ENCODE measurements at places on chromosomes 11 and 22.

DNA sequence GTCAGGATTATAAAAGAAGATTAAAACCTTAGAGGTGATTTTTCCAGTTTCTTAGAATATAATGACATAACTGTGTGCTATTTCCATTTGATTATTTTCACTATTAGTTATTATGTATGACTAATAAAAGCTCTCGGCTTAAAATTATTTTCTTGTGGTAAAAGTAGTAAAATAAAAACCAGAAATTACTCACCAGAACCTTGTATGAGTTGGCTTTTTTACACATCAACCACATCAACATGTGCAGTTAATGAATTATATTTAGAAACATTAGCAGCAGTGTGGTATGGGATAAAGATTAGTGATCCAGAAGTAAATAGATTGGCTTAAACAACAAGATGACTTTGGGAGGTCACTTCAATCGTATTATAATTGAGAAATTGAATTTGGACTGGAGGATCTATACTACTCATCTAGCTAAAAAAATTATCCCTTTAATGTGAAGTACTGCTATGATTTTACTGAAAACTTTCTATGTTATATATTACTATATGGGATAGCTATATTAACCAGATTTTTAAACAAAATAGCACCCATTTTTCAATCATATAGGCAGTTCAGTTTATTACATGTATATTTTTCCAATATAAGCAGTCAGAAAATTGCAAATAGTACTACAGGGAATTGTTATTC, 2.8 kb upstream of the BCO2 start:
- DNase-seq, result no peak

DNA sequence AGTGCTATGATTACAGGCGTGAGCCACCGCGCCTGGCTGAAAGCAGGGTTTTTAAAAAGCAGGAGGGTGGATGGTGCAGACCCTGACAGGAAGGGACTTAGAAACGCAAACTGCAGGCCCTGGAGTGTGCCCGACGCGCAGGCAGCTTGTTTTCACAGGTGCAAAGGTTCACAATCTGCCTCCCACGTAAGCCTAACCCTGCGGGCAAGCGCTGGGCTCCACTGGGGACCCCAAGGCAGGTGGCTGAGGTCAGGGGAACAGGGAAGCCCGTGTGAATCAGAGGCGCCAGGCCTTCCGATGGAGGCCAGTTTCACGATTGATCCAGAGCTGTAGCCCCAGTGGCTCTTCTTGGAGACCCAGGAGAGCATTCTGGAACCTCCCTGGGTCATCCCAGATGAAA, 256.3 kb downstream of the BRD1 start:
- DNase-seq, result no peak

DNA sequence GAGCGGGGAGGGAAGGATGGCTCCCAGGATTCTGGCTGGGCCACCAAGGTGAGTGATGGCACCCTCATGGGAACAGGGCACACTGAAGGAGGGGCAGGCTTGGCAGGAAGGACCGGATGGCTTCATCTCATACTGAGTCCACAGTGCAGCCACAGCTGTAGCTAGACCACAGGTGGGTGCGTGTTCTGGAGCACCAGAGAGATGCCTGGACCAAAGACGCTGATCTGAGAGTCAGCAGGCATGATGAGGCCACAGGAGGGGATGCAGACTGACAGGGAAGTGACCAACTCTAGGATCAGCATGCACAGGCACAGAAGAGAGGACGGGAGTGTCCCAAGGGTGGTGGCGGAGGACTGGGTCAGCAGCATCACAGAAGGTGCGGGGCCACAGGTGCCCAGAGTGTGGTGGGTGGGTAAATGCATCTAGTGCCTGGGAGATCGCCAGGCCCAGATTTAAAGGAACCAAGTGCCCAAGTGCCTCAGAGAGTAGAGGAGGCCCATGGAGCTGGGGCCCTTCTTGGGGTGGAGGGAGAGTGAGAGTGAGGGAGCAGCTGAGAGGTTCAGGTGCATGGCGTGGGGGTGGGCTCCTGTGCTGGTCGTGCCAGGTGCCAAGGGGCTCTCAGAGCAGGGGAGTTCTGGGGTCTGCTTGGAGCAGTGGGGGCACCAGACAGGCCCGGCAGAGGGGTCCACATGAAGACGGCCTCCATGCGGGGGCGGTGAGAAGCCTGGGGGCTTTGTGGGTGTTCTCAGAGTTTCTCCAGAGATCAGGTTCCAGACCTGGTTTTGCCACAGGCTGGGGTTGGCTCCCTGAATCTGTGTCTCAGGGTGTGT, 113.7 kb downstream of the CEP164 start:
- DNase-seq, result no peak

DNA sequence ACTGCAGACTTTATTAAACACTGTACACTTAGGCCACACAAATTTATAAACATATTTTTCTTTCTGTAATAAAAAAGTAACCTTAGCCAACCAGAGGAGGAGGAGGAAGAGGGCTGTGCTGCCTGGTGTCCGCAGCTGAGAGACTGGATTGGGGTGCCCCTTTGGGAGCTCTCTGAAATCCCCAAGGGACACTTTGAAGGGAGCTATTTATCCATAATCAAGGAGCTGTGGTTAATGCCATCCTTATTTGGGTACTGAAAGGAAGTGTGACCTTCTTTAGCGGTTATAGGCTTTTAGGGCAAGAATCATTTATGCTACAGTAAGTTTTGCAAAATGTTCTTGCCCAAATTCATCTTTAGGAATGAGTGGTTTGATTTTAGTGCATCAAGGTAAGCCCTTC, 125.8 kb downstream of the RASSF10 start:
- DNase-seq, result no peak

DNA sequence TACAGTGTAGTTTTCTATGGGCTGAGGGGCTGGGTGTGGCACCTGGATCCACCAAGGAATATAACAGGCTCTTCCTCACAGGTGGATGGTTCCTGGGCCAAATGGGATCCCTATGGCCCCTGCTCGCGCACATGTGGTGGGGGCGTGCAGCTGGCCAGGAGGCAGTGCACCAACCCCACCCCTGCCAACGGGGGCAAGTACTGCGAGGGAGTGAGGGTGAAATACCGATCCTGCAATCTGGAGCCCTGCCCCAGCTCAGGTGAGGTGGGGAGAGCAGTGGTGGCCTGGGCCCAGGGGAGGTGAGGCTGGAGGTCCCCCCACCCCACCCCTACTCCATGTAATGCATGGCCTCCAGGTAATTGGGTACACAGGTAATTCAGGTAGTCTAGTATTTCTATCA, 20.7 kb downstream of the ADAMTS15 start:
- DNase-seq, result no peak

DNA sequence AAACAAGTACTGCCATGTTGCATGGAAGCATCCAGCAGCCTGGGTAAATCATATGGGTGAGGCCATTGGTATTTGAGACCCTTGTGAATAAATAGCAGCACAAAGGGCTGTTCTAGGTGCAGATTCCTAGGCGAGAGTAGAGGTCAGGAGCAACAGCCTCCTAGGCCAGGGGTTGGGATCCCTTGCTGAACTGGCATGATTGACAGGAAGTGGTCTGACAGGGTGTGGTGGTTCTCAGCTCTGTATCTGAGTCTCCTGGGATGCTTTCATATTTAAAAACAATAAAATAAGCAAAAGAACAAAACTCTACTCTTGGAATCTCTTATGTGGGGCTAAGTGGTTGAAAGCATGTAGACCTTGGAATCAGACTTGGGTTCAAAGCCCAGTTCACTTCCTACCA, 35.8 kb downstream of the INSC start:
- DNase-seq, result no peak

DNA sequence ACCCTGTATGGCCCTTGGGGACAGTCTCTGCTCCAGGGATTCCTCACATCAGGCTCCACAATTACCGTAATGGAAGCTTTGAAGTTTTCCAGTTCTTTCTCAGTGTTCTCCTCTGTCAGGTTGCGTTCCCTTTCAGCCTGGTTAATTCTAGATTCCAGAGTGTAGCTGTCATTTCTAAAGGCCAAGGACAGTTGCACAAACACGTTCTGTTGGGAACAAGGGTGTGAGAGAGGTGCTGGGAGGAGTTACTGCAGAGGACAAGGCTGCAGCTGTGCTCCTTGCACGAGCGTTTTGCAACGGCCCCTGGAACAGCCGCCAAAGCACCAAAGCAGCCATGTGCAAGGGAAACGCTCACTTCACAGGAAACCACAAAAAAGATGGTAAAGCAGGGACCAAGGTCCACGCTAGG, 35.9 kb upstream of the LYVE1 start:
- no peak for DNase-seq

GRCh38 chr11:45798793-45799441, 6.0 kb upstream of the SLC35C1 start:
- DNase-seq, result no peak

DNA sequence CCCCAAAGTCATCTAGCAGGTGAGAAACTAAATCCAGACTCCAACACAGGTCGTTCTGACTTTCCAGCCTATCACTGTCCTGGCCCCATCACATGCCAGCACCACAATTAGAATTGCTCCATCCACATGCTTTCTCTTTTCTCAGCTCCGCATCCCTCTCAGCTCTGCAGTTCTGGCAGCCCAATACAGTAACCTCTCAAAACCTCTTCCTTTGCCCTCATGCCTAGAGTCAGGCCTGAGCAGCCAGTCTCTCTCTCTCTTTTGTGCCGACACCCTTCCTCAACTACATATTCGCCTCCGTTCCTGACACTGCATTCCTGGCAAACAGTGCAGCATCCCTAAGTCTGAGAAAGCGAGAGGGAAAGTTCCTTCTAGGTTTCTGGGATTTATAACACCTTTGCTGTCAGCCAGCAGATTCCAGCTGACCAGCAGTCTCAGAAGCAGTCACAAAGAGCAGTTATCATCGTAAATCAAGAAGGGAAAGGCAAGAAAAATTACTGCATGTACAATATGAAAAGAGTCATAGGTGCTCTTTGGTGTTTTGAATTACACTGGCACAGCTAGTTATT, 258.0 kb downstream of the FAT3 start:
- no peak for DNase-seq

GRCh38 chr11:103378931-103379330, 269.7 kb downstream of the DYNC2H1 start:
- no peak for DNase-seq

DNA sequence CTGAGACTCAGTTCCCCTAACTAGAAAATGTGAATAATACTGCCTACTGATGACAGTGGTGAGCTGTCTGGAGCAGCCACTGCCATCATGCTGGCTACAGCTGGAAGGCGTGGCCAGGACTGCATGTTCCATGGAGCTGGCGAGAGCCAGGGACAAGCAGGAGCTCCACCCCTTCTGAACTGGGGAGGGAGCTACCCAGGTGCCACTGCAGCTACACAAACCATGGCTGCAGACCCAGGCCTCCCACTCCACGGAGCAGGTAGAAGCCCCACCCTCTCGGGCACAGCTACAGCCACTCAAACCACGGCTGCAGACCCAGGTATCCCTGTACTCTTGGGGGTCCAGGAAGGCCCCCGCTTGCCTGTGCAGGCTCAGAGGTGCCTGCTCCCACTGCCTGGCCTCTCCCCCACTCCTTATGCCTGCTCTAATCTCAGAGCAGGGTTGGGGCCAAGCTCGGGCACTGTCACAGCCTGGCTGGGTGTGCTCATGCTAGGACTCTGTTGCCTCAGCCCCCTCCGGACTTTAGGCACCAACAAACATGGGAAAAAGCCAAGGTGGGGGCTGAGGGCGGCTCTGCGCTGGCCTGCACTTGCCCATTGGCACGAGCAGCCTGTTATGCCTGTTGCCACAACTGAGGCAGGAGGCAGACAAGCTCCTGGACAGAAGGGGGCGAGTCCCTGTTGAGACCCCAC, 51.7 kb downstream of the RAB30 start:
- no peak for DNase-seq

DNA sequence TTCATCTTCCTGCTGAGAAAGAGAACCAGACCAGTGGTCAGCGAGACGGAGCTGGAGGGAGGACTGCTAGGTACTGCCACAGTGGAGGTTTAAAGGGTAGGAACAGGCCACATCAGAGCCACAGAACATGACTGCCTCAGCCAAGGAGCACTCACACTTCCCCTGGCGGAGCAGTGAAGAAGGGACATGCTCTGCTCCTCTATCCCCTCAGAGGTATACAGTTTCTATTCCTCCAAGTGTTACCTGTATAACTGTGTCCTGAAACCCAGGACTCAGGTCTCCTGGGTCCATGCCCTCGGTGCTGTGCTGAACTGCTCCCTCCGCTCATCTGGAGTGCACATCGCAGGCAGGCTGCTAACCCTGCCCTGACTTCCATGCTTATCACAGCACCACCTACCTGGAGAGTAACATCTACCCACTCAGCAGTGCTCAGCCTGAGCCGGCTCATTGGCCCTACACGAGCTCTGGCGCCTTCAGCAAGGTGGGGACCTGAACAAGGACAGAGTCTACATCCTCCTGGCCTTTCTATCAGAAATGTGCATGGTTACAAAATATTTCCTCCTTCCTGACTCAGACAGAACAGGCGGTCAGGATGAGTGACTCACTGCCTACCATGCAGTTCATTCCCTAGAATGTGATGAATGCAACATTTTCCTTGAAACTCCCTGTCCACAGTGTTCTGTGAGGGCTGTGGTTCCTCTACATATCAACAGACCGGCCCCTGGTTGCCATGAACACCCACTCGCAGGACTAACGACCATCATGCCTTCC, 52.9 kb downstream of the C11orf58 start:
- DNase-seq, result no peak

DNA sequence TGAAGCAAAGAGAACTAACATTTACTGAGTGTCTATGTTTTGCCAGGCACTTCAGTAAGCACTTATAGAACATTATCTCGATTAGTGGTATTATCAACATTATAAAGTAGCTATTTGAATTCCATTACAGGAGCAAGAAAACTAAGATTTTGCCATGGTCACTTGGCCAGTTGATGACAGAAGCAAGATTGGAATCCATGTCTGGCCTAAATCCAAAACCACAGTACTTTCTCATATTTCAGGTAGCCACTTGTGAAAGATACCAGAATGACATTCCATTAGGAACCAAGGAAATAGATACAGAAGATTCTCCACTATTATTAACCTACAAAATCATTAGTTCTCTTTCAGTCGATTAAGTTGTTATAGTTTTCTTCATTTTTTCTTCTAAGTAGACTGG, 691.0 kb upstream of the API5 start:
- no peak for DNase-seq

DNA sequence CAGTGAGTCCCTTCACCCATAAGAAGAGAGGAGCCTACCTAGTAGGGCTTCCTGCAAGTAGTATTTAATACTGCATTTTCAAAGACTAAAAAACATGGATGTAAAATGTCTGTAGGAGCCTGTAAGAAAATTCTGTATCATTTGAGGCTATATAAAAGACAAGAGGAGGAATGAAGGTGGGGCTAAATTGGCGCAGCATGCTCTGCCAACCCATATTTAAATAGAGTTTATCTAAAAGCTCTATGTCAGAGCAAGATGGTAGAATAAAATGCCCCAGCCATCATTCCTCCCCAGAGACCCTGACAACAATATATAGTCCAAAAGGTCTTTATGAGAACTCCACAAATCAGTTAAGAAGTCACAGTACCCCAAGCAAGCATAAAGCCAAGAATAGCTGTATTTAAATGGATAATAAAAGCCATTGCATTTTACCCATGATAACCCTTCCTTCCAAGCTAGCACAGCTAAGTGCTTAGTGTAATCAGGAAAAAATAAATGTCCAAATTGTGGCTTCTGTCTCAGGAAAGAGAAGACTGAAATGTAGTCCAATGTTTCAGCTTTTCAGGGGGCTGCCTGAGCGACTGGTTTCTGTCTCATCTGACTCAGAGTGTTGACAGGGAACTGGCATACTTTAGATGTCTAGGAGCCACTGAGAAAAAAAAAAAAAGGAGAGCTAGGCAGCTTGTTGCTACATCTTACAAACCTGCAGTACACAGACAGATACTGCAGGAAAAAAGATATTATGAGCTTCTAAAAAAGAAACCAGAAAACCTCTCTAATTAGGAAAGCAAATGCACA, 258.6 kb downstream of the METTL15 start:
- DNase-seq, result no peak

- no peak for DNase-seq
Measured at GRCh38 chr11:42319921-42320320, 860.5 kb upstream of the LRRC4C start.
